Smooth muscle cell of the umbilical artery (primary cell): ENCODE measurements at places on chromosomes 12 and 14. TPM values are rescaled to one million over a fixed set of nuclear protein-coding genes. Genes with fewer than 3 reads are reported as not detected.

SYT10 gene
- not detected in 2 replicates for total RNA-seq

WDR89 gene
- 14.0 and 20.1 TPM in 2 replicates for total RNA-seq

ING4 gene
- total RNA-seq = 26.4 and 36.8 TPM in 2 replicates

MSRB3 gene
- total RNA-seq = 91.5 and 121 TPM in 2 replicates

TCL1B gene
- total RNA-seq = not detected in 2 replicates

DEPDC4 gene
- total RNA-seq = 0.59 and 0.65 TPM in 2 replicates

NRL gene
- 0.30 and 0.69 TPM in 2 replicates for total RNA-seq

PTGDR gene
- total RNA-seq = not detected in 2 replicates

PLEK2 gene
- total RNA-seq = 8.9 and 17.9 TPM in 2 replicates

RFX4 gene
- total RNA-seq = not detected in 2 replicates

LIN7A gene
- total RNA-seq = 9.9 and 40.4 TPM in 2 replicates

SLCO1B1 gene
- not detected in 2 replicates for total RNA-seq
